T1000 (cell line): ENCODE measurements at places on chromosomes 2 and 18.

- DNase-seq = no peak
Observed at GRCh38 chr18:58388736-58389135, 240.2 kb downstream of the ALPK2 start.

GRCh38 chr2:3386448-3386958, 7.0 kb downstream of the TRAPPC12 start:
- no peak for DNase-seq

DNA sequence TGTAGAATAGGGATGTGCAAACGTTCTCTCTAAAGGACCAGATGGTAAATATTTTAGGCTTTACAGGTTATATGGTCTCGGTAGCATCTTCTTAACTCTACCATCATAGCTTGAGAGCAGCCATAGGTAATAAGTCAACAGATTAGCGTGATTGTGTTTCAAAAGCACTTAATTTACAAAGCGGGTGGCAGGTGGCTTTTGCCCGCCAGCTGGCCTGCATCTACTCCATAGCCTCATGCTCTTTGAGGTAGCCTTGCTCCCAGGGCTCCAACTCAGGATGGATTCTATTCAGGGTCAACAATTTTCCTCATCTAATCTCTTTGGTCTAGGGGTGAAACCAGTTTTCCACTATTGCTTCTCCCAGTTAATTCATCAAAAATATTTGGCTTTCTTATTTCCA, 5.0 kb upstream of the ATP9B start:
- DNase-seq = no peak

- DNase-seq = no peak
Observed at GRCh38 chr2:10591207-10591606, 98.6 kb downstream of the NOL10 start.
